ENCODE measurements at places on chromosomes 12 and 14.
A peak's percentile ranks its signal among the peaks of the same experiment; 100 is the strongest.

DNA sequence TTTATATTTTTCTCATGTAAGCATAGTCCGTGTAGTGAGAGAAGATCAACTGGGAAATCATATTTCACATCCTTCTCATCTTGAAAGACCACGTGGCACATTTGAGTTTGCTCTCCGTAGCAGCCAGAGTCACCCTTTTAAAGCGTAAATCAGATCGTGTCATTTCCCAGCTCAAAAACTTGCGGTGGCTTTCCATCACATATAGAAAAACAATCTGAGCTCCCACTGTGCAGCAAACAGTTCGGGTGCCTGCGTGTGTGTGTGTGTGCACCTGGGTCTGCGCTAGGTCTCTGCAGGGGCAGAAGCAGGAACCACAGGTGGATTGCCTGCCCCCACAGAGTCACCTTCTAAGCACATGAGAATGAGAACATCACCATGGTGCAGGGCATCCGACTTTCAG is 338.2 kb downstream of the TRHDE start:
- H3K27me3 ChIP-seq, result no peaks in the 10 kb centered on the region
- H3K4me1 ChIP-seq, result no peaks in the 10 kb centered on the region
- DNase-seq, result no peak

DNA sequence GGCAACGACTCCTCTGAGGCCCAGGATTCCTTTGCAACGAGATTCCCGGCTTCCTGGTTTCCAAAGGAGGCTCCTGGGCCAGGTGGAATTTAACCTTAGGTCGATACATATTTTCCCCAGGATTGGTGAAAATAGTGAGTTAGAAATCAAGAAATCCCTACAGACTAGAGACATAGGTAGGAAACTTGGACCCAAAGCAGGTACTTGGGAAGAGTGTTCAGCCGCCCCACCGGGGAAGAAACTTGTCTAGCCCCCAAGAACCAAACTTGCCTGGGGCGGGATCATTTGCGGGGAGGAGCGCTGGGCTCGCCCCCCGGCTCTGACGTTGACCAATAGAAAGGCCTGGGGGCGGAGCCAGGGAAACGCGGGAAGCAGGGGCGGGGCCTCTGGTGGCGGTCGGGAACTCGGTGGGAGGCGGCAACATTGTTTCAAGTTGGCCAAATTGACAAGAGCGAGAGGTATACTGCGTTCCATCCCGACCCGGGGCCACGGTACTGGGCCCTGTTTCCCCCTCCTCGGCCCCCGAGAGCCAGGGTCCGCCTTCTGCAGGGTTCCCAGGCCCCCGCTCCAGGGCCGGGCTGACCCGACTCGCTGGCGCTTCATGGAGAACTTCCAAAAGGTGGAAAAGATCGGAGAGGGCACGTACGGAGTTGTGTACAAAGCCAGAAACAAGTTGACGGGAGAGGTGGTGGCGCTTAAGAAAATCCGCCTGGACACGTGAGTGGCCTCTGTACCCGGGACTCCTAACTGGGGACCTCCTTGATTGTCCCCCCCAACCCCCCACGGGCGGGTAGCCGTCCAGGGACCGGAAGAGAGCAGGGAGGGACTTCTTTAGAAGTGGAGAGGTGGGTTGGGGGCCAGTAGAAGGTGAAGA is at the start of gene CDK2:
Gene CDK2, plus strand, starts transcription at position 423 of the 874 bp plus-strand sequence. Its CDS starts 179 bp downstream, at position 602.
- peaks cover 35% of the 10 kb centered on the region for H3K36me3 ChIP-seq
- DNase-seq, result peak; percentile 95
- peaks cover 35% of the 10 kb centered on the region for H3K4me1 ChIP-seq
- peak within 1 kb of the TSS; percentile 94 for H3K27ac ChIP-seq

GRCh38 chr14:90388437-90388836 is 8.4 kb upstream of the CALM1 start:
- no peaks in the 10 kb centered on the region for H3K27me3 ChIP-seq
- no peak for DNase-seq
- peaks cover 28% of the 10 kb centered on the region for H3K4me1 ChIP-seq
- H3K27ac ChIP-seq, result peak overlapping the region; percentile 69
- no peaks in the 10 kb centered on the region for H3K36me3 ChIP-seq
- H3K4me3 ChIP-seq, result no peak overlapping the region

DNA sequence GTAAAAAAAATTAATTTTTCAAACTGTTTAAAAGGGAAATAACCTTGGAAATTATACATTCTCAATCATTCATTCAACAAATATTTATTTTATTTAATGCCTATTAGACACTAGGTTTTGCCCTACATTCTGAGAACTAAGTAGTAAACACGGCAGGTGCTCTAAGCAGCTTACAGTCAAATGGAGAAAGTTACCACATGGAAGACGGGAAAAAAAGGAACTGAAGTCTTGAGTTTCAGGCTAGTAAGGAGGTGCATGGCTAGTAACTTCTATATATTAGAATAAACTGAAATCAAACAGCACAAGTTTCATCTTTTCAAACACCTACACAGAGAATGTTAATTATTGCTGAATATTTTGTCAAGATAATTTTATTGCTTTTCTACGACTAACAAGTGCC is 52.9 kb downstream of the C12orf42 start:
- no peaks in the 10 kb centered on the region for H3K27me3 ChIP-seq
- H3K27ac ChIP-seq, result no peak overlapping the region
- H3K4me1 ChIP-seq, result peaks cover 25% of the 10 kb centered on the region
- H3K36me3 ChIP-seq, result no peaks in the 10 kb centered on the region

DNA sequence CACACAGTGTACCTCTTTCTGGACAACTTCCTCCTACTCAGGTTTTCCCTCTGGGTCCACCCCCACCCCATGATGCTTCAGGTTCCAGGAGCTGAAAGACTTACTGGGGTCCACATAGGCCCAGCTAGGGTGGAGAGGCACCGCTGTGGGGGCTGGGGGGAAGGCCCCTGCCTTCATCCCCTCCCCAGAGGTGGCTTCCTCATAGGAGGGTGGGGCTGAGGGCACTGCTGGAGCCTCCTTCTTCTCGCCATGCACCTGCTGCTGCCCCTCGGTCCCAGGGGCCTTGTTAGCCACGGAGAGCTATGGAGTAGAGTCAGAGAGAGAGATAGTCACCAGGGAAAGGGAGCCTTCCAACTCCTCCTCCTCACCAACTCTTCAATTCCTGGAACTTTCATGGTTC is 2.7 kb downstream of the FAIM2 start:
- DNase-seq, result no peak
- H3K27ac ChIP-seq, result no peak overlapping the region
- H3K4me1 ChIP-seq, result peaks cover 15% of the 10 kb centered on the region
- no peaks in the 10 kb centered on the region for H3K36me3 ChIP-seq
